ENCODE measurements at places on chromosomes 1 and 21. TPM values are rescaled to one million over a fixed set of nuclear protein-coding genes. Genes with fewer than 3 reads are reported as not detected.

The RNU1-4 gene
- total RNA-seq: 3,522 TPM

- no peaks in the 10 kb centered on the region for H3K4me1 ChIP-seq
- DNase-seq: no peak
- no peaks in the 10 kb centered on the region for H3K27me3 ChIP-seq
- H3K4me3 ChIP-seq: no peak overlapping the region
- no peaks in the 10 kb centered on the region for H3K36me3 ChIP-seq
Observed at GRCh38 chr1:244749230-244750016, 86.0 kb upstream of the COX20 start.

GRCh38 chr1:1191734-1192133, 14.7 kb downstream of the TNFRSF18 start:
- no peaks in the 10 kb centered on the region for H3K27me3 ChIP-seq
- no peaks in the 10 kb centered on the region for H3K36me3 ChIP-seq
- H3K27ac ChIP-seq: no peak overlapping the region
- no peaks in the 10 kb centered on the region for H3K4me1 ChIP-seq
- no peak for DNase-seq

DNA sequence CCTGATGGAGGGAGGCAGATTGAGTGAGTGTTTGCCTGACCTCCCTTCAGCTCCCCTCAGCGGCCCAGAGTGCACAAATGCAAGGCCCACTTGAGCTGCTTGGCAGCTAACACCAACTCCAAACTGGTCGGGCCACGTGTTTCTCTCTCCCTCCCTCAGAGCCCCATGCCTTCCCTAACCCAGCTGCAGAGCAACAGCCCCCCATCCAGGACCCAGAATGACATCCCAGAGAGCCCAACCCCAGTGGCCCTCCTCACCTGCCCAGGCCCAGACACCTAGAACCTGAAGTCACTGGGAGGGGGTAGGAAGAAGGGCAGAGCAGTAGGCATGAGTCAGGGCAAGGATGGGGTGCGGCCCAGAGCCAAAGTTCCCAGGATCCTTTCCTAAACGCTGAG, 789 bp upstream of the S100A14 start:
- H3K4me1 ChIP-seq: peaks cover 8% of the 10 kb centered on the region
- no peak for DNase-seq
- peak overlapping the region; percentile 54 for H3K27ac ChIP-seq
- no peak overlapping the region for H3K4me3 ChIP-seq

DNA sequence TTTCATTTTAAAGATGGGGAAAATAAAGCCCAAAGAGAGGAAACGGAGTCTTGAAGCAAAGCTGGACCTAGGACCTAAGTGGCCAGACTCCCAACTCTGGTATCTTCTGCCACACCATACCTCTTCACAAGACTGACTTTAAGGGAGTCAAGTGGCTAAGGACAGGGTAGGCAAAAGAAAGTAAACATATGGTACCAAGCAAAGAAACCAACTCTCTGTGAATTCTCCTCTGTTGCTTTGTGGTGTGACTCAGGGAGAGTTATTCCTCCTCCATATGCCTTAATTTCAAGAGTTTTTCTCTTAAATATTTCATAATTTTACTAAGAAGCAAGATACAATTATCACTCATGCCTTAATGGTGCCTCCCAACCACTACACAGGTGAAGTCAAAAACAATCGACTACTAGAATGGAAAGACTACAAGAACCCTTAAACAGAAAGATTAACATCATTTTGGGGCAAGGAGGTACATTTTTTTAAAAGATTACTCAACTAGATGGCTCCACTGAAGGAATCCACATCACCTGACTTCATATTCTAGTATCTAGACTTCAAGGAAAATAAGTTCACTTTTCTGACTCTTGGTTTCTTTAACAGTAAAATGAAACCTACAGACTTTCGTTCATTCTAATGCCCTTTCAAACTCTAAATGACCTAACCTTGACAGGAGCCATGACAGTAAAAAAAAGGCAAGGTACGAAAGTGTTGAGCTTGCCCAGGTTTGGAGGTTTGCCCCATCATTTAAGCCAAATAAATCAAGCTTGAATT, 44.2 kb downstream of the LUZP1 start:
- no peaks in the 10 kb centered on the region for H3K27me3 ChIP-seq
- DNase-seq: no peak
- no peak overlapping the region for H3K27ac ChIP-seq
- peaks cover 12% of the 10 kb centered on the region for H3K4me1 ChIP-seq
